ENCODE measurements at places on chromosomes 12 and 14.

- DNase-seq = peak; percentile 70
Observed at GRCh38 chr14:89504602-89505313, 87.7 kb upstream of the FOXN3 start.

GRCh38 chr12:124941170-124941527, 26.7 kb upstream of the UBC start:
- no peak for DNase-seq

DNA sequence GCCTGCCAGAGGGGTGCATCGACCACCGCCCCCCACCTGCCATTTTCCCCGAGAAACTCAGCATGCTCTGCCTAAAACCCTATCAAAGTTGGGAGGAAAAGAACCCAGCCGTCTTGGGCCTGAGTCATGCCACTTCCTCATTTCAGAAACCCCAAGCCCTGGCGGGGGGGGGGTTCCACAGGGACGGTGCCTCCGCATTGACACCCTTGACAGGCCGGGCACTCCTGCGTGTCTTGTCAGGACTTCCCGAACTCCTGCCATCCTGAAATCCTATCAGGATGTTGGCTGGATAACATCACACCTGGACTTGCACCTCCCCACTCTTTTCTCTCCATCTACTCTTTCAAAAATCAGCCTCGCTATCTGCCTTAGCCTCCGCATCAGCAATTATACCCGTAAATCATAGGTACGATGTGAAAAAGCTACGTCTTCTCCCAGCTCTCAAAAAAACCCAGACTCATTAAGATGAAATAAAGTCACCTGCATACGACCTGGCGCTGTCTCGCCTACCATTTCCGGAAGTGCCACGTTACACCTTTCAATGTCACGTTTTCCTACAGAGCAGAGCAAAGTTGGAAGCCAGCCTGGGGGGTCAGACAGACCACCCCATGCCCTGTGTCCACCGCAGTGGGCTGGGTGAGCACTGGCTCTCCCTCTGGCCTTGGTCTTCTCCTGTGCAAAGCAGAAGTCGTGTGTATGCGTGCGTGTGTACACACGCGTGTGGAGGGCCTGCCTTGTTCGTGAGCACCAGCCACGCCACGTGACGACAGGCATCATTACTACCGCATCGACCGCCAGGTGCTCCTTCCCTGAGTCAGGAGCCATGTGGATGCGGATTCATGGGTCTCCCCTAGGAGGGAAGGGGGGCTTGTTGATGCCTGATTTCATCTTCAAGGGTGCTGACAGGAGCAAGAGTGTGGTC, 96.7 kb downstream of the RFLNA start:
- DNase-seq = peak; percentile 72

GRCh38 chr12:23731493-23731892, 218.0 kb downstream of the SOX5 start:
- no peak for DNase-seq

DNA sequence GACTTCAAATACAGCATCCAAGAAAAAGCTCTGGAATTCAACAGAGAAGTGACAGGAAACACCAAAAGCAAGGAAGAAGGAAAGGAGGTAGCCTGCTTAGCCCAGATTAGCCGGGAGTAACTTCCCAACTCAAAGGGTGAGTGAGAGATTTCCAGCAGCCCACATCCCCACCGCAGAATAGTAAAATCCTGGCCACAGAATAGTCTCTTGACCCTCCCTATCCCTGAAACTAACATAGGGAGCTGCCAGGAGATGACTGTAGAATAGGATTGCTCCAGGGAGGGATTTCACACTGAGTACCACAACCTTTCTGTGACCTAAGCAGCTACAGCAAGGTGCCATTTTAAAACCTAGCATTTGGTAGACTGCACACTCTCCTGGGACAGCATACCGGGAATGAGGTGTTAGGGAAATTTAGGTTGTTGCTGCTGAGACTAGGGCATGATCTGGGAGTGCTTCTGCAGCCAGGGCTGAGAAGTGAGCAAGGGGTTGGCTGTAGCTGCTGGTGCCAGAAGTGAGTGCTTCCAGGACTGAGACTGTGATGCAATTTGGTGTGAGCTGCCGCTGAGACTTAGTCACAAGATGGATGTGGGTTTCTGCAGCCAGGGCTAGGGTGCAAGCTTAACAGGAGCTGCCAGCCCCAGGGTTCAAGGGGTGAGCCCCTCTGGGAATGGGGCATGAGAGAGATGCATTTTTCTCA, 66.0 kb downstream of the TMTC3 start:
- peak; percentile 43 for DNase-seq

- no peak for DNase-seq
Observed at GRCh38 chr12:108575199-108575912, 13.0 kb downstream of the ISCU start.

DNA sequence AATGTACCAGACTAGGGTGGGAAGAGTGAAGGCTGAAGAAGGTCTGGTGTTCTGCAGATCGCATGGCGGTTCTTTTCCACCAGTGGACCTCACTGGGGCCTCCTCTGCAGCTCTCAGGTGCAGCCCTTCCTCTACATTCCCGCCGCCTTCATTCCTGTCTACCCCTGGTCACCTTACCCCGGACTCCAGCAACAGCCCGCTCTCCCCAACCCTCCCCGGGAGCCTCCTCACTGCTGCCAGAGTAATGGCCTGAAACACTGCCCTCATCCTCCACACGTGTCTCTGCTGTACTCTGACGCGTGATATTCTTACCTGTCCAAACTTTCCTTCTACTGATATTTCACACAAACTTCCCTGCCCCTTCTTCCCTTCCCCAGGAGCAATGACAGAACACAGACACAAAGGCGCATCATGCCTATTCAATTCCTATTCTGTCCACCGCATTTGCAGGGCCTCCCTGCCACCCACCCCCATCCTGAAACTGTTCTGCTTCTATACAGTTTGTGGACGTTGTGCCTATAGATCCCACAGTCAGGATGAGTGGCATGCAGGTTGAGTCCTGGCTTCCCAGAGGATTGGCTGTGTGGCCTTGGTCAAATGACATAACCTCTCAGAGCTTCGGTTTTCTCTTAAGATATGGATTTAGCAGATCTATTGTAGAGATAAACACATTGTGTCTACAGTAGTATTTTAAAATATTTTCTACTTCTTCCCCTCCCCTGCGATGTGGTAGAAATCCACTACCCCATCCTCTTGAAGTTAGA, 1.7 kb upstream of the NUAK1 start:
- DNase-seq = no peak

DNA sequence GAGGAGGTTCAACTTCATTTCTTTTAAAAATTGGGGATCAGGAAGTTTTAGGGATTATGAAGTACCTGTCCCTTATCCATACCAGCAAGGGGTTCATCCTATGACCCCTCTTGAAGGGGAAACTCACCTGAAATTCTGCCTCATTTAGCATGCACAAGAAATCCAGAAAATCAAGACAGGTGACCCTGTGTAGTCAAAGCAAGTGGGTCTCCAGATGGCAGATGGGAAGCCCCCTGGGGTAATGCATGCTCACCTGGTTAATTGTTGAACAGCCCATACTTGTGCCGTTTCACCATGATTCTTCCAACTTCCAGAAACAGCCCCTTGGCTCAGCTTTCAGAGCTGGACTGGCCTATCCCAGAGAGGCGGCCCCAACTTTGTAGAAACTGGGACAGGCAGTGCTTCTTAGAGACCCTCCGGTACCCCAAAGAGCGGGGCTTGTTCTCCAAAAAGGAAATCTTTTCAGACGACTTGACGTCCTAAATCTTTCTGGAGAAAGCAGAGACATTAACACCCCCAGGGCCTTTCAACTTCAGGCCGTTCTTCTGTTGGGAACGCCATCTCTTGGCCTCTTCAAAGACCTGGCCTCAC, 66.3 kb upstream of the ESRRB start:
- DNase-seq = no peak

DNA sequence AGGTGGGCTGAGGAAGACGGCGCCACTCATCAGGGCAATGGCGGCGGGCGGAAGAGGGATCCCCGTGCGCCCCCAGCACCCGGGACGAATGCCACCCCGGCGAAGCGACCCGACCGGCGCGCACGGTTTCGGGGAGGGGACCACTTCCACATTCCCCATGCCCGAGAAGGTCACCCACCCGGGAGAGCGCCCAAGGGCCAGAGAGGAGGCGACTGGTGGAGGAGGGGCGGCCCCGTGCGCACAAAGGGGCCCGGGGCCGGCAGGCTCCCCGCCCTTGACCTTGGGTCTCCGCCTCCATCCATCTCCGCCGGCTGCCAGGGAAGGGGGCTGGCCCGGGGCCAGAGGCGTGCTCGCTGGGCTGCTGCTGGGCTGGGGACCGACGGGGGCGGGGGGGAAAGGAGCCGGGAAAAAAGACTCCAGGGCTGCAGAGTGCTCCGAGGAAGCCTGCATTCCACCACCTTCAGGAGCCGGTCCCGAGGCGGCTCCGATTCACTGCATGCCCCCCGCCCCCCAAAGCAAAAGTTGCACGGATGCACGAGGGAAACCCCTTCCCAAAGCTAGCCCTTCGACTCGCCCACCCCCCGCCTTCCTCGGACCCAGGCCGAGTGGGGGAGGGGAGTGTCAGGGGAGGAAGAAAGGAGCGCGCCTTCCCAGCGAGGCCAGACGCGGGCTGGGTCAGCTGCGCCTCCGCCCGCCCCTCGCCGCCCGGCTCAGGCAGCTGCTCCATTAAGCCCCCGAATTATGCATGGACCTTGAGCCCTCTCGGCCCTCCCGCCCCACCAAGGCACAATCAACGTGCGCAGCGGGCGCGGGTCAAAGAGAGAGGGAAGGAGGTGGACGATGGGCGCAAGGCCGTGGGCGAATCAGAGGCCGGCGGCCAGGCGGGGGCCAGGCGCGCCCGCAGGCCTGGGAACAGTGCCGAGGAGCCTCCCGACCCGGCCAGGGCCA, 26.2 kb downstream of the BCL11B start:
- no peak for DNase-seq

DNA sequence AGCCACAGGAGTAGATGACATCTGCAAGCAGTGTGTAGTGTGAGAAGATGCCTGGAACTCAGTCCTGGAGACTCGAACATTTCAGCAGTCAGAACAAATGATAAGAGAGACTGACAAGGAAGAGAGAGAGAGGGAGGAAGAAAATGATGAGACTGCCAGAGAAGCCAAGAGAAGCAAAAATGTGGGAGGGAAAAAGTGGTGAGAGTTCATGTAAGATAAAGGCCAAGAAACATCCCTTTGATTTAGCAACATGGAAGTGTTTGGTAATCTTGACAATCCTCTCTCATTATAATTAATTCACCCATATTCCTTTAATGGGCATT, 42.6 kb downstream of the LIMA1 start:
- DNase-seq = no peak

GRCh38 chr12:54954228-54954627, 30.3 kb downstream of the TESPA1 start:
- DNase-seq = no peak

GRCh38 chr14:74868739-74869138, 7.2 kb downstream of the PROX2 start:
- DNase-seq = no peak

DNA sequence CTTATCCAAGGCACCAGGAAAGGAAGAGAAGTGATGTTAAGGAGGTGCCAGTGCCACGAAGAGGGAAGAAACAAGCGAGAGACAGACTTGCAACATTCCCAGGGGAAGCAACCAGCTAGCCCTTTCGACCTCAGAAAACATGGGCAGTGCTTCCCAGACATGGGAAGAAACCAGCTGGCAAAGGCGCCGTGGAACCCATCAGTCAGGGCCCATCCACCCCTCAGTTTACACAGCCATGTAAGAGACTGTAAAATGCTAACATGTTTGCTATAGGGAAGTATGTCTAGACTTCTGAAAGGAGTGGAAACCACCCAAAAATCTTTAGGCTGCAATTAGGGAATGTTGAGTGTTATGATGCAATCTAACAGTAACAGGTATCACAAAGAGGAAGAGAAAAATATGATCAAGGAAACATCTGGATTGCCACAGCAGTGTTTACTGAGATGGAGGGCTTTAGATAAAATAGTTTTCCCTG, 26.3 kb downstream of the ANAPC5 start:
- DNase-seq = no peak

DNA sequence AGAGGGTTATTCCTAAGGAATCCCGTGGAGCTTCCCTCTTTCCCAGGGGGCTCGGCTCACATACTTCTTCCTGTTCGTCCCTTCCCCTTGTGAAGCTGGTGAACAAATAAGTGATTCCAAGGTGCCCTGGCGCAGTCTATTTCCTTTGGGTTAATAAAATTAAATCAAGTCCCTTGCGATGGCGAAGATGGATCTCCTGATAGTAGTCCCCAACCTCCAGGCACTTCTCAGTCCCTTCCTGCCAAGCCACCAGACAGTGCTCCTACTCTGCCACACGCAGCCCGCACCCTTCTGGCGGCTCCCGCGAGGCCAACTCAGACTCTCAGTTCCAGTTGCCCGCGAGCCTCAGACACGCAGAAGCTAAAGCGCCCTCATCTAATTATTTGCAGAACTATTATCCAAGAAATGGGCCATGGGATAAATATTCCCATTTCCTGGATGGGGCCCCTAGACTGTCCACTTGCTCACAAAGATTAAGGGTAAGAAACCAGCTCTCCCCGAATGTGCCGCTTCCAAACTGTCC, 2.4 kb upstream of the SIX6 start:
- DNase-seq = no peak
